NCI-H2081 treated with DMSO at 0.1 percent for 48 hours (cell line): ENCODE measurements at places on chromosomes 11 and 22.

- no peak for DNase-seq
Measured at GRCh38 chr11:133832096-133832990, 13.0 kb downstream of the SPATA19 start.

DNA sequence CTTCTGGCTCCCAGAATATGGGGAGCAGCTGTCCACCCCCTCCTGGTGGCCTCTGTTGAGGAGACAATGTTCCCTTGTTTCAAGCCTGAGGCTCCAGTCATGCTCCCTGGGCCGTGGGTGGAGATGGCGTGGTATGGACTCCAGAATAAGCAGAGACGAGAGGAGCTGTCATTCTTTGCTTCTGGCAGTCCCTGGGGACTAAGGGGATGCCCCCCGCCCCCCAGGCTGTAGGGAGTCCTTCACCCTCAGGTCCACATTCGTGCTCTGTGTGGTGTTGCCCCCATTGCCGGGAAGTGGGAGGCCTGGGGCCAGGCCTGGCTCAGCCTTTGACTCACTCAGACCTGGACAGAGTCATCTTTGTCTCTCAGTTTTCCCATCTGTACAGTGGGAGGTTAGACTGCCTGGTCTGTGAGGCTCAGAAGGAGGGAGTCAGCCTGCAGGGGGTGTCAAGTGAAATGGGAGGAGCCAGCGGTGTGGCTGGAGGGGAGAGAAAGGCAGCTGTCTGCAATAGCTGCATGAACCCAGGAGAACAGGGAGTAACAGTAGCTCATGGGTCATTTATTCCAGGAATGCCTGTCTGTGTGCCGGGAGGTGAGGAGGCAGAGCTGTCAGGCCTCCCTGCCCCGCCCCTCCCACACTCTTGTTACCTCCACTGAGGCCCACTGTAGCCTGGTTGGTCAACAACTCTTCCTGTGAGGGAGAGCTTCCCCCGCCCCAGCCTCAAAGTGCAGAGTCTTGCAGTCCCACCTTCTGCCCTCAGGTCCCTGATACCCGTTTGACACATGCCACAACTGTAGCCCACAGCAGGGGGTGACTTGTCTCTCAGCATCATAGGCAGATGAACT lies 6.3 kb downstream of the ARHGEF17 start:
- DNase-seq: no peak

GRCh38 chr11:86513746-86514373 lies 139.2 kb downstream of the CCDC81 start:
- no peak for DNase-seq

DNA sequence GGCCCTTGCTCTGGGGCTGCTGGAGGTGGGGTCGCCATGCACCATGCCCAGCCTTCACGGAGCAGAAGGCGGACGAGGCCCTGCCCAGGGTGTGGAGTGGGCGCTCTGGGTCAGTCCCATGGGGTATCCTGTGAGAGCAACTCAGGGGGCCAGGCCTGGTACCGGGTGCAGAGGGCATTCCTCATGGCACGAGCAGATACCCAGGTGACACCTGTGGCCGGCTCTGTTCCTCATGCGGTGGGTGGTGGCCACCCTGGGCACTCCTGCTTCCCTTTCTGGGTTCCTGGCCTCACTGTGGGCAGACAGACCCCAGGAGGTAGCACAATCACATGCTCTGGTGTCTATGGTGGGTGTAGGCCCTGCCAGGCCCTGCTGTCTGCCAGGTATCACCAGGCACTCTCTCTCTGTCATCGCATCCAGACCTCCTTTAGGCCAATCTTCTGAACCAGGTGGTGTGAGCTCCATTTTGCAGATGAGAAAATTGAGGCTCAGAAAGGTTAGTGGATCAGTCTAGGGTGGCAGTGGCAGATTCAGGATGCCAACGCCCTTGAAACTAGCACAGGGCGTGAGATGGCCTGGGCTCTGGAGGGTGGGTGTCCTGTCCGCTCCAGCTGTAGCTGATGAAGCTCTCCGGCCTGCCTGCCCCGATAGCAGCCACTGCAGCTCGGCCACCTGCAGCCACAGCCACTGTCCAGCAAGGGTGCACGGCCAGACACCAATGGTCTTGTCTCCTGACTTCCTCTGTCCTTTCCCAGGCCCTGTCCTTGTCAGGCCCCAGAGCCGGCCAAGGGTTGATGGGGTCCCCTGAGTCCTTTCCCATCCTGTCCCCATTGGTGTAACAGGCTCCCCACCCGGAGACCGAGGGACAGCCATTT lies 15.1 kb downstream of the DGKZ start:
- DNase-seq: no peak

- no peak for DNase-seq
Measured at GRCh38 chr11:7202412-7202811, 49.3 kb upstream of the SYT9 start.

DNA sequence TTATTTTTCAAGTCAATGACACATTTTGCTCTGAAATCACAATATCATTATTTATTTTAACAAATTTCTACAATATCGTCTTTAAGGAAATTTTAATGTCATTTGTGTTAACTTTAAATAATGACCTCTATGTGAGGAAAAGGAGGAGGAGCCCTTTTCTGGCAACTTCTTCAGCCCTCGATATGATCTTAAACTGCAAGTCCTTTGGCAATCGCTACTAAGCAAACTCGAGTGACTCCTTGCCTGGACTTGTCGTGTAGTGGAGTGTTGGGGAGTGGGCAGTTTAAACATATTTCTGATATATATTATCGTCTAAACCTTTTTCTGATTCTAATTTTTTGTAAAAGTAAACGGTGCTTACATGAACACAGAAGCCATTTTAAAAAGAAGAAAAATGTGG lies 16.7 kb downstream of the ETS1 start:
- no peak for DNase-seq

DNA sequence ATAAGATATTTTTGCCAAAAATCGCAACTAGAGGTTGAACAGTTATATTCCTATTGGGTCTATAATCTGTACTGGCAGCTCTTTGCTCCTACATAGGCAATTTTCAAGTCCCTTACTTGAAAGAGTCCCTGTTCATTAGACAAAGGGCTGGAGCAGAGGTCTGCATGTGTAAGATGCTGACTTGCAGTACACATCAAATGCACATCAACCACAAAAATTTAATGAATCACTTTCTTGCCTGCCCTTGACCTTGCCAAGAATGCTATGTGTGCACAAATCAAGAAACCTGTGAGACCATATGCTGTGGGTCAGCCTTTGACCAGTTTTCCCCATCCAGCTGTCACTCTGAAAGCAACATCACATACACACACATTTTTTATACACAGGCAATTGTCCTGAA lies 661.5 kb downstream of the LRRC4C start:
- DNase-seq: no peak

DNA sequence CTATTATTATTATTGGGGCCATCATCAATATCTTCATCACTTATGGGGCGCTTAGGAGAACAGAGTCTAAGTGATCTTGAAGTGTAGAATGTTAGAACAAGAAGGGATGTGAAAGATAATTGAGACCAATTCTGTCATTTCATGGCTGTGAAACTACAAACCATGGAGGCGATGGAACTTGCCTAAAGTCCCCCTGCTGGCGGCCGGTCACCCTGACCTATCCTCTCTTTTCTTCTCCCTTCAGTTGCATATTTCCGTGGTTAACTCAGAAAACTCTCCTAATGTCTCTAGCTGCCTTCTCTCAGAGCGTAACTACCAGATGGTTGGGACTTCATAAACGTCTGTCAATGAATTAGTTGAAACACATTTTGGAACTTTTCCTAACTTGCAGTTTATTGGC lies 6.6 kb upstream of the OR4B1 start:
- no peak for DNase-seq

DNA sequence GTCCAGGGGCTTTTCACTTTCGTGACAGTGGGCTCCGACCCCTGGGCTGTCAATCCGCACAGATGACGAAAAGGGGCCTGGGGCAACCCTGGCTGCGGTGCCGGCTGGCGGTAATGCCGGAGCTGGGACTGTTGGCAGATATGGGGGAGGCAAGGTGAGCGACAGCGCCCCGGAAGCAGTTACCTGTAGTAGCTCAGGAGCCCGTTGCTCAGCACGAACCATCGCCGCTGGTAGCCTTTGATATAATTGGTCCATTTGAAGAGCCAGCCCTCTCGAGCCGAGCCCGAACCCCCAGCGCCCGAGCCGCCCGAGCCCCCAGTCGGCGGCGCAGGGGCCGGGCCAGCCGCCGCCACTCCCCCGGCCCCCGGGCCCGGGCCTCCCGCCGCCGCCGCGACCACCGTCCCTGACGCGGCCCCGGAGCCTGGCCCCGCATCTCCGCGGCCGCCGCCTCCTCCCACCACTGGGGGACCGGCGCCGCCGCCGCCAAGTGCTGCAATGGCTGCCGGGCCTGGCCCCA lies 396 bp downstream of the OSBP start:
- DNase-seq: no peak

DNA sequence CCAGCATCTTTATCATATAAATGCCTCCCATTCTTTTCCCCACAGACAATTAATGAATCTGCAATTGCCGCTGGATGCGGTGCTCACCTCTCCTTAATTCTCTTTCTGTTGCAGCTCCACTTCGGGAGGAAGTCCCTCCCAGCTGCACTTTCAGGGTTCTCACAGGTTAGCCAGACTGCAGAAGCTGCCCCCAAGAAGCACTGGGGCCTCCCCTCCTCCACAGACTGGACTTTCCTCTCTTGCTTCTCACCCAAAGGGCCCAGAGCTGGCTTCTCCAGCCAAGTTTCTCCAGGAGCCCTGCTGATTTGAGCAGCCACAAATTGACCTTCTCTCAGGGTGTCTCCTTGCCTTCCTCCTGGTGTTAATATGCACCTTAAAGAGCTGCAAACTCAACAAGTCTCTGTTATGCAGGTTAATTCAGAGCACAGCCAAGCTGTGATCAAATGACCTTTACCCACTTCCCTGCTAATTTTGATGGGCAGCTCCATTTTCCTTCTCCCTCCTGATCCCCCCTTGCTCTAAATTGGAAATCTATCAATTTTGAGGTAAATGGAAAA lies 298.9 kb downstream of the BUD13 start:
- no peak for DNase-seq

DNA sequence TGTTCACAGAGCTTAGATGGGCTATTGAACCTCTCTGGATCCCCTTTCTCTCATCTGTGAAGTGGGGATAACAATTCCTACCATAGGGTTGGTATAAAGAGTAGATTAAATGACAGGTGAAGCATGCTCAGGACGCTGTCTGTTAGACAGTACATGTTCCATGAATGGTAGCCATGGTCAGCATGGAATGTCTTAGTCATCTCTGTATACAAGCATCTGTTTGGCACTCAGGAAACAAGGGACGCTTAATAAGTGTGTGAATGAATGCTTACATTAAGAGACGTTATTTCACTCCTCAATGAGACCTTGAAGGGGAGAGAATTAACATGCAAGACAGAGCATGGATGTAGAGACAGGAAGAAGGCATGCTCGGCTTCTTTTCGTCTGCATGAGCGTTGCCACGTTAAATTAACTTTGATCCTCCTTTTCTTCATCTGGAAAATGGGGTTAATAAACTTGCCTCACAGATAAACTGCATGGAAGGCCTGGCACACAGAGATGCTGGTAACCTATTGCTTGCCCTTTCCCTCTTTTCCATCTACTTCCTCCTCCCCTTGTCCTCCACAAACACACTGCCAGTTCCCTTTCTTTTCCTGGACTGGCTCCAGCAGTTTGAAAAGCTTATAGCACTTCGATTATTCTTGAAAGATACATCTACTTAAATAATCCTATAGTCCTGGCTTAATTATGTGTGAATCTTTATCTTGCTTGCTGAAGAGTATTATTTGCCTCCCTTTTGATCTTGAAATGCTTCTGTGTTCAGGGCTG lies 267.2 kb upstream of the MTNR1B start:
- no peak for DNase-seq

GRCh38 chr11:132365650-132366049 lies 995.2 kb downstream of the NTM start:
- DNase-seq: no peak

- no peak for DNase-seq
Measured at GRCh38 chr11:17578958-17579357, 31.9 kb downstream of the OTOG start.

DNA sequence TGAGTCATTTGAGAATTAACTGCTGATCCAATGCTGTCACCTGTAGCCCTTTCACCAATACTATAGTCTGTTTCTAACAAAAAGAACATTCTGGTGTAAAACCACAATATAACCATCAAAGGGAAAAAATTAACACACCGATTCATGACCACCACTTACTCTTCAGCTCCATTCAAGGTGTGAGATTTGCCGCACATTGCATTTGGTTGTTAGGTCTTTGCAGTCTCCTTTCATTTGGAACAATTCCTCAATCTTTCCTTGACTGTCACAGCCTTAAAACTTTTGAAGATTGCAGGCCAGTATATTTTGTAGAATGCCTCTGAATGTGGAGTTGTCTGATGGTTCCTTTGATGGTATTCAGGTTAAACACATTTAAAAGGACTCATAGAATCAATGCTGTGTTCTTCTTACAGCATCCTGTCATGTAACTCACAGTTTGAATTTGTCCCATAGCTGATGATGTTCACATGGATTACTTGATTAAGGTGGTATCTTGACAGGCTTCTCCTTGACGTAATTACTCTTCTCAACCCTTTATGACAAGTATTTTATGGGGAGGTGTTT lies 63.6 kb downstream of the TNRC6B start:
- no peak for DNase-seq

DNA sequence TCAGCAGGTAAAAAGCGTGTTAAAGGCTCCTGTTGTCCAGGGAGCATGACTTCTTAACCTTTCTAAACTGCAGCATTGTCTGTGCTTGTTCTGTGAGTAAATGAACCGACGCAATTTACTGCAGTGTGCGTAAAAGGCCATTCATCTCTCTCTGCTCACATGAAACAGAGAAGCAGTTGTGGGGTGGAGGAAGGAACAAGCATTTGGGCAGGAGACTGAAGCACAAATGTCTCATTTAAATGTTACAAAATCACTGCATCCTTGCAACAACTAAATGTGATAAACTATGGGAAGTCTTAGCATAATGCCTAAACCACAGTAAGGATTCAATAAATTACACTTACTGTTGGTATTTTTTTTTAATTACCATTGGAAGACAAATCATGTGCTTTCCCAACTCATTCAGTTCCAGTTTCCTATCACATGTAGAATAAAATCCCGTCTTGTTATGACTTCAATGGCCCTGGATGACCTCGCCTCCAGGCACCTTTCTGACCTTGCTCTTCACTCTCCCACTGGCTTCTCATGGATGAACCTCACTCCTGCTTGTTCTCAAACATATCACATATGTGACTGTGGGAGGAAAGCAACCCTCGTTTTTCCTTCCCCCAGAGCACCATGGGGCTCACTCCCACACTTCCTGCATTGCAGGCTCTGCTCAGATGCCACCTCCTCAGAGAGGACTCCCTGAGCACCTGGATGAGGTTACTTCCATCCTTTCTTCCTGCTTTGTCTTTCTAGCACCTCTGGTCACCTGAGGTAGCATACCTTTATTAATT lies 21.6 kb upstream of the RFPL2 start:
- DNase-seq: no peak

- DNase-seq: no peak
Measured at GRCh38 chr22:45129703-45130524, 33.8 kb upstream of the NUP50 start.

- no peak for DNase-seq
Measured at GRCh38 chr11:43392713-43393112, 34.0 kb downstream of the TTC17 start.
